Esophagus muscularis mucosa (tissue), 4 donors: ENCODE measurements at places on chromosomes 16 and 17. TPM values are rescaled to one million over a fixed set of nuclear protein-coding genes. Genes with fewer than 3 reads are reported as not detected.
A peak's percentile ranks its signal among the peaks of the same experiment; 100 is the strongest.

GRCh38 chr17:14886200-14886739 is 378.9 kb downstream of the PMP22 start:
- no peaks in the 10 kb centered on the region for H3K27me3 ChIP-seq
- no peak overlapping the region for H3K27ac ChIP-seq
- H3K36me3 ChIP-seq = no peaks in the 10 kb centered on the region
- no peak for DNase-seq
- H3K4me1 ChIP-seq = no peaks in the 10 kb centered on the region

MMD gene
- 43.9 TPM for total RNA-seq

GRCh38 chr17:50564916-50565315 is 4.4 kb downstream of the CACNA1G start:
- H3K4me3 ChIP-seq = no peak overlapping the region
- H3K36me3 ChIP-seq = no peaks in the 10 kb centered on the region
- H3K27me3 ChIP-seq = peaks cover 81% of the 10 kb centered on the region
- H3K4me1 ChIP-seq = peaks cover 23% of the 10 kb centered on the region
- DNase-seq = no peak

GRCh38 chr17:4511199-4511932 is 12.7 kb downstream of the SPNS2 start:
- no peak overlapping the region for H3K4me3 ChIP-seq
- no peaks in the 10 kb centered on the region for H3K27me3 ChIP-seq
- peak overlapping the region; percentile 72 for H3K27ac ChIP-seq
- peaks cover 51% of the 10 kb centered on the region for H3K4me1 ChIP-seq
- DNase-seq = no peak

CEP295NL gene
- 6.6 TPM for total RNA-seq

DNA sequence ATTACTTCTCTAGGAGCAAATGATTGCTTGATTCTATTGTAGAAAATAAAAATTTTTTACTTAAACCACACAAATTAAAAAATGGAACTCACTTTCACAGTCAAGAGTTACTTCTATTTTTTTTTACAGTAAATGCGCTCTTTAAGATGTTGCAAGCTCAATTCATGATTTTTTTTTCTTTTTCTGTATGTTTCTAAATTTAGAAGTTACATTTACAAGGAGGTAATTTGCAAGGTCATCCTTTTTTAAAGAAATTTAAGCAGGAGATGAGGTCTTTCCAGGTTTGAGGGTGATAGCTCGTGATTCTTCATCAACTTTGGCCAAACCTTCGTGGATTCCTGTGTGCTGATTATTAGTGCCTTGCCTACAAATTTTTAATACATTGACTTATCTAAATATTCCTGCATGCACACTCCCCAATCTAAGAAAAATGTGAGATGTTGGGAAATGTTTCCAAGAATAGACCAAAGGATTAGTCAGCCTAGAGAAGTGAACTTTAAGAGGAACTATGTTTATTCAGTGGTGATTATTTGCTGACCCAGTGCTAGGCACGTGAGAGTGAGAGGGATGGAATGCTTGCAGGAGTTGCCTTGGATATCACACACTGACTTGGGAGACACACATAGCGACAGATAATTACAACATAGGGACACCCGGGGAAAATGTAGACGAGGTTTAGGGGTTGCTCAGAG is 429.8 kb downstream of the MAF start:
- H3K4me3 ChIP-seq = no peak overlapping the region
- H3K4me1 ChIP-seq = peaks cover 13% of the 10 kb centered on the region
- no peaks in the 10 kb centered on the region for H3K27me3 ChIP-seq

- no peak overlapping the region for H3K4me3 ChIP-seq
- H3K4me1 ChIP-seq = peaks cover 69% of the 10 kb centered on the region
- no peaks in the 10 kb centered on the region for H3K27me3 ChIP-seq
- no peak for DNase-seq
- peaks cover 58% of the 10 kb centered on the region for H3K36me3 ChIP-seq
These were observed 31.9 kb downstream of the ARHGAP23 start for GRCh38 chr17:38460082-38460715.

DNA sequence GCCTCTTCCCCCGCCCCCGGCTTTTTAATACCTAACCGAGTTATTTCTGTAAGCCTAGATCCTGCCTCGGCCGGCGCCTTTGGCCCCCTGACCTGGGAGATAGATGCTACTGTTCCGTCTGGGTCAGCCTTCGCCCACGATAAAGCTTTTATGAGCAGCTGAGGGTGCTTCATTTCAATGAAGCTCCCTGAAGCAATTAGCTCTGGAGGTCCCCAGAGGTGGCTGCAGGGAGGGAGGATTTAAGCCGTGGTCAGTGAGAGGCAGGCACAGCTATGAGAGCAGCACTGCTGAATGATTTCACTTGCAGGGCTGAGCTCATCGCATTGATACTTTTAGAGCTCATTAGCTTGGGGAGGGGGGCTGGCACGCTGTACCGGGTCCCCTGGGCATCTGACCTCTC is 89.4 kb downstream of the RPA1 start:
- H3K4me3 ChIP-seq = no peak overlapping the region
- H3K36me3 ChIP-seq = no peaks in the 10 kb centered on the region
- no peak for DNase-seq
- H3K27me3 ChIP-seq = no peaks in the 10 kb centered on the region
- H3K27ac ChIP-seq = no peak overlapping the region

SLC13A2 gene
- total RNA-seq = not detected

GRCh38 chr17:57085448-57086068 is 512 bp downstream of the AKAP1 start:
- peak overlapping the region; percentile 93 for H3K27ac ChIP-seq
- peaks cover 57% of the 10 kb centered on the region for H3K4me1 ChIP-seq
- H3K36me3 ChIP-seq = no peaks in the 10 kb centered on the region

CSH2 gene
- total RNA-seq = not detected

- H3K36me3 ChIP-seq = peaks cover 33% of the 10 kb centered on the region
- no peak overlapping the region for H3K27ac ChIP-seq
- no peak overlapping the region for H3K4me3 ChIP-seq
- H3K27me3 ChIP-seq = no peaks in the 10 kb centered on the region
These were observed 102.9 kb downstream of the HIC1 start for GRCh38 chr17:2157675-2158395.

GRCh38 chr17:76384222-76384986 is at the start of gene SPHK1:
Gene SPHK1, plus strand, starts transcription at chr17:76384609. Its CDS starts 1,036 bp downstream, at chr17:76385645.
- H3K36me3 ChIP-seq = no peaks in the 10 kb centered on the region
- H3K27me3 ChIP-seq = peaks cover 51% of the 10 kb centered on the region
- peaks cover 53% of the 10 kb centered on the region for H3K4me1 ChIP-seq

EFCAB5 gene
- not detected for total RNA-seq

DNA sequence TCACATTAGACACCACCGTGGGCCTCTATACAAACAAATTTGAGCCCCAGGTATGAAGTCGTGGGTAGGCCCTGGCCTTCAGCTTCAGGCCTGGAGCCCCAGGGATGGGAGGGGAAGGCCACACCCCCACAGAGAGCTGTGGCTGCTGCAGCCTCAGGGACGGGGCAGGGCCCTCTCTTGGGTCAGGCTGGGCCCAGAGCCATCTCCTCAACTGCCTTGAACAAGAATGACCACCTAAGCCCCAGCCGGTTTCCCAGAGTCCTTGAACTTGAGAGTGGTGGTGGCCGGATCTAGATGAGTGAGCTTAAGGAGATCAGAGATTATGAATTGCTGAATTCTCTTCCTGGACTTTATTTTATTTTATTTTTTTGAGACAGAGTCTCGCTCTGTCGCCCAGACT is 18.6 kb downstream of the SCNN1B start:
- no peaks in the 10 kb centered on the region for H3K27me3 ChIP-seq
- H3K36me3 ChIP-seq = no peaks in the 10 kb centered on the region
- H3K27ac ChIP-seq = no peak overlapping the region
- DNase-seq = no peak

DNA sequence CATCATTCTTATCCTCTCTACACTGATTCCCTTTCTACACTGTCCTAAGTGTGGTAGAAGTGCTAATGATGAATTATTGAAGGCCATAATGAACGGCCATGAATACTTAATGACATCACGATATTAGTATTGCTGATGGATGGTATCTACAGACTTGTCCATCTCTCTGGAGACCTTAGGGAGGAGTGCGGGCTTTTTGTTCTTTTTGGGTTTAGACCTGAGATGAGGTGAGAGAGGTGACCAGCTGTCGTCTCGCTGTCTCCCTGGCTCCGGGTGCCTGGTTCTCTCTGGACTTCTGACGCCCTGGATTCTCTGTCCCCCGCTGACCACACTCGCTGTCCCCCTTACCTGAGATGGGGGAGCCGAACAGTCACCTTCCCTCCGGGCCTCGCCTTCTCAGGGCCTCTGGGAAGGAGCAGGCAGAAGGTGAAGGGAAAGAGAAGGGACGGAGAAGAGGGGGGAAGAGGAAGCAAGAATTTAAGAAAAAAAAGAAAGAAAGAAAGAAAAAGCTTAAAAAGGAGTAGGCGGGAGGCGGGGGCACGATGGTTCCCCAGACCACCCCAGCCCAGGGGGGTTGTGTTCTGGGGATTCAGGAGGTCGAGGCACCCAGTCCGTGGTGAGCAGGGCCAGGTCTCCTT is 17.1 kb downstream of the SGCA start:
- no peak for DNase-seq
- peaks cover 36% of the 10 kb centered on the region for H3K4me1 ChIP-seq
- H3K36me3 ChIP-seq = peaks cover 28% of the 10 kb centered on the region
- H3K27me3 ChIP-seq = no peaks in the 10 kb centered on the region
- H3K4me3 ChIP-seq = no peak overlapping the region

DNA sequence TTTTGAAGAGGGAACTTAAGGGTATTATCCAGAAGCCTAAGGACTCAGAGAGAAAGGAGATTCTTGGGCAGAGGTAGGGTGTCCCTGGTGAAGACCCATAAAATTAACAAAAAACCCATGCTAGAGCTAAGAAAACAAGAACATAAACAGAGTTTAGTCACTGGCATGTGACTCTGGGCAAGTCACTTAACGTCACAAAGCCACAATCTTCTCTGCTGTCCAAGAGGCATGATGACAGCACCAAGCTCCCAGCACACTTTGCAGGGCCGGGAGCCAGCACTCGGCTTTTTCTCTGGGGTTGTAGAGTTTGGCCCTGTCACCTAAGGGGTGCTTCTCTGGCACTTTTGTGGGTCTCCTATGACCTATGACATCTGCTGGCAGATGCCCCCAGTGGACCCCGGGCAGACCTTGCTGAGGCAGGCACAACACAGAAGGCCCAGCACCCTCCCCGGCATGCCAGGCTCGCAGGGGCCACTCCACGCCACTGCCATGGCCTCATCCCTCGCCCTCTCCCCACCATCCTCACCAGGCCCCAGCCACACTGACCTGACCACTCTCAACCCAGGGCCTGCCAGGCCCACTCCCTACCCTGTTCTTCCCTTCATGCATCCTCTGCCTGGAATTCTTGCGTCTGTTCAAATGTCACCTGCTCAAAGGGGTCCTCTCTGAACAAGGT is 69.8 kb downstream of the DYNLRB2 start:
- no peaks in the 10 kb centered on the region for H3K27me3 ChIP-seq
- no peaks in the 10 kb centered on the region for H3K36me3 ChIP-seq
- no peaks in the 10 kb centered on the region for H3K4me1 ChIP-seq
- no peak for DNase-seq

PTGES3L gene
- 14.7 TPM for total RNA-seq

DNA sequence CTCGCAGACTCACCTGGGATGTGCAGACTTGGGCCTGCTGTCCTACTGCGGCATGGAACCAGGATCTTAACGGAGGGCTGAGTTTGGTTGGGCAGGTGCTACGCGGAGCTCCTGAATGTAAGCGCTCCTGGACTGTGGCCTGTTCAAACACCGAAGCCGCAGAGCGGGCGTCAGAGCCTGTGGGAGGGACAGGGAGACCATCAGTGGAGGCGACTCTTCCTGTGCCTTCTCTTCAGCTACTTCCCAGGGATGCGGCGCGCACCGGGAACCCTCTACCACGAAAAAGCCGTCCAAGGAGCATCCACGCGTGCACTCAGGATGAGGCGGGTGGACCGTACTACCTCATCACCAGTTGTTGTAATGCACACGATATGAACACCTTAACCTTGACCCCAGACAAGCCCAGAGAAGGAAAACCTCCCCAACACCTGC is 2.0 kb downstream of the USP36 start:
- DNase-seq = no peak
- no peak overlapping the region for H3K27ac ChIP-seq
- H3K36me3 ChIP-seq = peaks cover 44% of the 10 kb centered on the region
- H3K27me3 ChIP-seq = no peaks in the 10 kb centered on the region

ATP6V0A1 gene
- total RNA-seq = 63.5 TPM

NUPR1 gene
- 30.3 TPM for total RNA-seq

OTOP2 gene
- not detected for total RNA-seq

GRCh38 chr17:50559674-50560184 is 786 bp upstream of the CACNA1G start:
- H3K27ac ChIP-seq = no peak overlapping the region
- peaks cover 48% of the 10 kb centered on the region for H3K27me3 ChIP-seq
- H3K4me1 ChIP-seq = peaks cover 55% of the 10 kb centered on the region
- peaks cover 15% of the 10 kb centered on the region for H3K36me3 ChIP-seq
- no peak for DNase-seq

DNA sequence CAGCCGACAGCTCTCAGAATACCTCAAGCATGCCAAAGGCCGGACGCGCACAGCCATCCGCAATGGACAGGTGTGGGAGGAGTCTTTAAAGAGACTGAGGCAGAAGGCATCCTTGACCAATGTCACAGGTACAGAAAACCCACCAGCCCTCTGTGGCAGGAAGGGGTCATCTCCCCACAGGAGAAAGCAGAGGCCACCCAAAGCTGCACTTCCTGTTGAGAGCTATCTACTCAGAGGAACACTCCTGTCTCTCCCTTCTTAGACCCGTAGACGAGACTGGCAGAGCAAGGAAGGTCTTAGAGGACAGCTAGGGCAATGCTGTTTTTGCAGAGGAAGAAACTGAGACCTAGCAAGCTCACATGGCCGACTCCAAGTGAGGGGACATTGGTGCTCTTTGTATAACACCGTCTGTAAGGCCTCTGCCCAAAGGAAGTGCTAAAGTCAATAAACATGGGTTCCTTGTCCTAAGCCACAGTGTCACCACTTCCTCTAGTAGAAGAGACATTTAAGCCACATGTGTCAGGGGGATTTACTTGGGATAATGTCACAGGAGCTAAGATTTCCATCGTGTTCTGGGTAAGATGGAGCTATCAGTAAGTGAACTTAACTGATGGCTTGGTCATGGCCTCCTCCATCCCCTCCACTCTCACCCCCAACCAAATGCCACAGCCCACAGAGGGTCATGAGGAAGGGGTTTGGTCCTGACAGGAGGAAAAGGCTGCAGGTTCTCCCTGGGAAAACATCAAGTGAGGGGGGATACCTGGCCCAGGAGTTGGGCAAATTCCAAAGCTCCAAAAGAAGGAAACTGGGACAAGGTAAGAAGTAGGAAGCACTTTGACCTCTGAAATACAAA is 9.4 kb downstream of the LPO start:
- peak; percentile 85 for DNase-seq
- H3K27me3 ChIP-seq = peaks cover 69% of the 10 kb centered on the region
- H3K36me3 ChIP-seq = no peaks in the 10 kb centered on the region
- H3K4me1 ChIP-seq = peaks cover 15% of the 10 kb centered on the region

GRCh38 chr17:61400717-61401388 is 1.2 kb downstream of the TBX2 start:
- peak overlapping the region; percentile 70 for H3K4me3 ChIP-seq
- no peak for DNase-seq
- H3K4me1 ChIP-seq = peaks cover 95% of the 10 kb centered on the region
- H3K27me3 ChIP-seq = peaks cover 5% of the 10 kb centered on the region

- no peak overlapping the region for H3K27ac ChIP-seq
- no peaks in the 10 kb centered on the region for H3K27me3 ChIP-seq
- DNase-seq = no peak
- no peak overlapping the region for H3K4me3 ChIP-seq
- no peaks in the 10 kb centered on the region for H3K36me3 ChIP-seq
These were observed 226.1 kb upstream of the TOX3 start for GRCh38 chr16:52773026-52773425.

- no peak for DNase-seq
- H3K4me3 ChIP-seq = no peak overlapping the region
- peaks cover 7% of the 10 kb centered on the region for H3K4me1 ChIP-seq
- H3K27me3 ChIP-seq = no peaks in the 10 kb centered on the region
- H3K36me3 ChIP-seq = no peaks in the 10 kb centered on the region
These were observed 272.7 kb downstream of the MAF start for GRCh38 chr16:79327836-79328235.

DNAI2 gene
- total RNA-seq = not detected
